ENCODE measurements at places on chromosomes 11 and 22.
A peak's percentile ranks its signal among the peaks of the same experiment; 100 is the strongest.

- no peak for DNase-seq
Measured at GRCh38 chr11:57358991-57359390, 20.8 kb downstream of the P2RX3 start.

- no peak for DNase-seq
Measured at GRCh38 chr11:47247502-47247901, 1.1 kb downstream of the ACP2 start.

DNA sequence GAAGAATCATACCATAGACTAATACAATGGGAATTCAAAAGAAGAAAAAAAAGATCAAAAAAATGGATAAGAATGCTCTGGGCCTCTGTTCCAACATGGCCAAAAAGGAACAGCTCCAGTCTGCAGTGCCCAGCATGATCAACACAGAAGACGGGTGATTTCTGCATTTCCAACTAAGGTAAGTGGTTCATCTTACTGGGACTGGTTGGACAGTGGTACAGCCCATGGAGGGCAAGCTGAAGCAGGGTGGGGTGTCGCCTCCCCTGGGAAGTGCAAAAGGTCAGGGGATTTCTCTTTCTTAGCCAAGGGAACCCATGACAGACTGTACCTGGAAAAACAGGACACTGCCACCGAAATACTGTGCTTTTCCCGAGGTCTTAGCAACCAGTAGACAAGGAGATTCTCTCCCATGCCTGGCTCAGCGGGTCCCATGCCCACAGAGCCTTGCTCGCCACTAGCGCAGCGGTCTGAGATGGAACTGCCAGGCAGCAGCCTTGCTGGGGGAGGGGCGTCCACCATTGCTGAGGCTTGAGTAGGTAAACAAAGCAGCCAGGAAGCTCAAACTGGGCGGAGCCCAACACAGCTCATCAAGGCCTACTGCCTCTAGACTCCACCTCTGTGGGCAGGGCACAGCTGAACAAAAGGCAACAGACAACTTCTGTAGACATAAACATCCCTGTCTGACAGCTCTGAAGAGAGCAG is 428.4 kb downstream of the MN1 start:
- DNase-seq: no peak

DNA sequence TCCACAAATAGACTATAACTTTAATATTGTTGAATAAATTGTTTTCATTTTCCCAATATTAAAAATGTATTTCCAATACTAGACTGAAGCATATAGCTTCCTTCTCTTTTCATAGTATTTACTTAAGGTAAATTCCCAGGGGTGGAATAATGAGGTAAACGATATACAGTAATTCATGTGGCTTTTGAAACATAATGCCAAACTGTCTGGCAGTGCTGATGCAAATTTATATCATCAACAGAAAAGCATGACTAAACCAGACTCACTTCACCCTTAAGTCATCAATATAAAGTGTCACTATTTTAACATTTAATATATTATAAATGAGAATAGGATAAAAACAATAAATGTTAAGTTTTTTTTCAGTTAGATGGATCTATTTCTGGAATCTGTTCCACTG is 13.6 kb downstream of the C2CD3 start:
- DNase-seq: no peak

DNA sequence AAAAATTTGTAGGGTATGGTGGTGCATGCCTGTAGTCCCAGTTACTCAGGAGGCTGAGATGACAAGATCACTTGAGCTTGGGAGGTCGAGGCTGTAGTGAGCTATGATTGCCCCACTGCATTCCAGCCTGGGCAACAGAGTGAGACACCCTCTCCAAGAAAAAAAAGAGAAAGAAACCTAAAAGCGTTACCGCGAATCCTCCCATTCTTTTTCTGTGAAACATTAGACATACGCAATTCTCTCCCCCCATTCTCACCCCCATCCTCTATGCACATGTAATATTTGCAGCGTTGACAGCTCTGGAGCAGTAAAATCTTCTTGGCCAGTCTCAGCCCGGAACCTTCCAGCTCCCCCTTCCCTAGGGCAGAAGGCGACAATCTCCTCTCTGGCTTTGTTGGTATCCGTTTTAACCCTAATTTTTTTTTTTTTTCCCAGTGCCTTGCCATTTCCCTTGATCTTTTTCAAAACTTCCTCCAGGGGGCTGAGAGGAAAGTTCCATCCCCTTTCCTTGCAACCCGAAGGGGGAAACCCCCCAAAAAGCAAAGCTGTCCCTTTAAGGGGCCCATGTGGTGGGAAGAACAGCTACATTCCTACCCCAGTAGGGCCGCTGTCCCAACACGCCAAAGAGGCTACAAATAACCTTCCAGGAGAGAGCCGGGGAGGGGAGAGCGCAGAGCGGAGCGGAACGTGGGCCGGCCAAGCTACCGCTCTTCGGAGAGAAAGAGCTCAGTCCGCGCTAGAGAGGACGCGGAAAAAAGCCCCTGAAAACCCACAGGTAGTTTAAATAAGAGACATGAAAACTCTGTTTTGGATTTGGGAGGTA is 1.9 kb downstream of the LRP4 start:
- no peak for DNase-seq

DNA sequence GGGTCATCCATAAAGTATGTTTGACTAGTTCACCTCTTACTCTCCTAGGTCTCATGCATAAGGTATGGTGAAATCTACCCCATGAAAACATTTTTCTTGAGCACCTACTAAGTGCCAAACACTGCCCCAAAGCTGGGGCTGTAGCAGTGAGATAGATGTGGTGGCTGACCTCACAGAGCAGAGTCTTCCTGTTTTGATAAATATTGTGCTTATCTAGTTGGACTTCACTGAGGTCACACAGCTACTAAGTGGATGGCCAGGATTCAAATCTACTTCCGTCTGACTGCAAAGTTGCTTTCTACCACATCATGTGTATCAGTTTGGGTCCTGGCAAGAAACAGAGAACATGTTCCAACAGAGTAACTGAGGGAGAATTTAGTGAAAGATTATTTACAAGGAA is 6.4 kb upstream of the HTATIP2 start:
- DNase-seq: no peak

DNA sequence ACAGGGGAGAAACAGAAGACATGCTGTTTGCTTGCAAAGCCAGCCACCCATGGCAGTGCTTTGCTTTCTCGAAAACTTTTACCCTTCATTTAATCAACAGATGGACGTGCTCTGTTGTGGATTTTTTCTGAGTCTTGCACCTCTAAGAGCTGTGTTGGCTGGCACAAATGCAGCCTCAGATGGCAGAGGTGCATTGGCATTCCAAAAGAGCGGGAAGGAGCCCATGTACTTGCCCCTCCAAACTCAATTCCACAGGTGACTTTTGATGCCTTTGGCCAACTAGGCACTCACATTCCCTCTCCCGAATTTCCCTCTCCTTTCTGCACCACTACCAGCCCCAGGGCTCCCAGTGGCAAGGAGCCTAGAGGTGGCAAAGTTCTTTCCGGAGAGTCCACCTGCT is 1.2 kb downstream of the KIRREL3 start:
- no peak for DNase-seq

- no peak for DNase-seq
Measured at GRCh38 chr11:70834984-70835560, 417.3 kb downstream of the SHANK2 start.

GRCh38 chr11:112182867-112183266 is 7.6 kb downstream of the BCO2 start:
- DNase-seq: no peak

GRCh38 chr11:88183233-88183632 is 8.0 kb upstream of the RAB38 start:
- no peak for DNase-seq

DNA sequence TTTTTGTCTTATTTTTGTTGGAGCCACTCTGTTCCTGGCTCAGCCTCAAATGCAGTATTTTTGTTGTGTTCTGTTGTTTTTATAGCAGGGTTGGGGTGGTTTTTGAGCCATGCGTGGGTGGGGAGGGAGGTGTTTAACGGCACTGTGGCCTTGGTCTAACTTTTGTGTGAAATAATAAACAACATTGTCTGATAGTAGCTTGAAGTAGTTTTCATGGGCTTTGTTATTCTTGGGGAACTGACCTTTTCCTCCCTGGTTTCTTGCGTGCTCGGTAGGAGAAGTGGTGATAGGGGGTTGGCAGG is 6.0 kb upstream of the MCM5 start:
- DNase-seq: no peak

GRCh38 chr22:25334162-25334490 is 114.7 kb downstream of the CRYBB2 start:
- peak; percentile 53 for DNase-seq

GRCh38 chr11:12390687-12391110 is 13.3 kb downstream of the PARVA start:
- DNase-seq: no peak

GRCh38 chr11:35550374-35551036 is 25.1 kb upstream of the PAMR1 start:
- DNase-seq: no peak

GRCh38 chr11:102592634-102593581 is 32.2 kb downstream of the MMP20 start:
- DNase-seq: no peak

DNA sequence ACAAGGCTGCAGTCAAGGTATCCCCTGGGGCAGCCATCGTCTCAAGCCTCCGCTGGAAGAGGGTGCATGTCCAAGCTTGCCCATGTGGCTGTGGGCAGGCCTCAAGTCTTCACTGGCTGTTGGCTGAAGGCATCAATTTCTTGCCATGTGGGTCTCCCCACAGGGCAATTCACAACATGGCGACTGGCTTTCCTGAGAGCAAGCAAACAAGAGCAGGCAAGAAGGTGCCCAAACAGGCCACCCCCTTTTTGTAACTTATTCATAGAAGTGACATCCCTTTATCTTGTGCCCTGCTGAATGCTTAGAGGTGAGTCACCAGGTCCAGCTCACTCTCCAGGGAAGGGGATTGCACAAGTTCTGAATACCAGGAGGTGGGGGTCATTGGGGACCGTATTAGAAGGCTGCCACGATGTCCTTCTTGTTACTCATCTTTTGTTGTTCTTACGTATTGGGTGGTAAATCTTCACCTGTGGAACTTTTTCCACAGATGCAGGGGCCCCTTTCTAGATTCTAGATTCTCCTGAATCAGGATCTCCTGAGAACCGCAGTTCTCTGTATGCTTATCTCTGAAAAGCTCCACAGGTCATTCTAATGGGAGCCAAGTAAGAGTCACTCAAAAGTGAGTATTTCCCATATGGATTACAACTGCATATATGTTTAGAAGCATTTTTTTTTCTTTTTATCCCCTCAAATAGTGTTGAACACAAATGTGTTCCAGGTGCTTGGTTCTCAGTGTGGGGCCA is 44.2 kb upstream of the MICAL2 start:
- DNase-seq: no peak

DNA sequence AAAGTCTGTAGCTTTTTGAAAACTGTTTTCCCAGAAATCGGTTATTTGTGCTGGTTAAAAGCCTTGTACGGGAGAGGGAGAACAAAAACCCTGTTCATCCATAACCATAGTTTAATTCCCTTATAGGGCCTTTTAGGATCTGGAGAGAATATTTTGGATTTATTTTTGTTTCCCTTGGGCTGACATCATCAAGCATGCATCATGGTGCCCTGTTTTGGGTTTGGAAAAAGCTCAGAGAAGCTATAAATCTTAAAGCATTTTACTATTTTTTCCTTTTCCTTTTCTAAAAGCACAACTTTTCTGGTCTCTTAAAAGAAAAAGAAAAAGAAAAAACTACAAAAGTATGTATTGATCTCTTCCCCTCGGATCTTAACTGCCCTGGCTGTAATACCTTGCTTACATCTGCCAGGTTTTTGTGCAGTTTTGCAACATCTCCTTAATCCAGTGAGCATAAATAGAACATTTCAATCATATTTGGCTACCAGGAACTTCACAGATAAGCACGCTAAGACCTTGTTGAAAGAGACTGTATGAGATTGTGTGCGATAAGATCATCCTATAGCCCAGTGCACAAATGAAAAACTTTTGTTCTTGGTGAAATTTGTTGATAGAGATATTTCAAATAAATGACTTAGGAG is 88.0 kb downstream of the ZBTB16 start:
- no peak for DNase-seq

DNA sequence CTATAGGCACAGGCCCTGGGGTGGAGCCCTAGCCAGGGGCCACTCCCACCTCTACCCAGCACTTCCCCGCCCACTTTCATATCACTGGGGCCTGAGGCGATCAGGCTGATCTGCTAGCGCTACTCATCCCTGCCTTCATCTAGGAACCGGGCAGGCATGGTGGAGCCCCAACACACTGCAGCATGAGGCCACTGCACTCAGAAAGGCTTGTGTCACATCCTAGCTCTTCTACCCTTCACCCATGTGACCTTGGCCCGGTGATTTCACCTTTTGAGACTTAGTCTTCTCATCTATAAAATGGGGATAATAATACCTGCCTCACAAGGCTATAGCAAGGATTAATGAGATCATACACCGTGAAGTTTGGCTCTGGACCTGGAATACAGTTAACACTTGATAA is 18.1 kb upstream of the GDPD5 start:
- DNase-seq: no peak

DNA sequence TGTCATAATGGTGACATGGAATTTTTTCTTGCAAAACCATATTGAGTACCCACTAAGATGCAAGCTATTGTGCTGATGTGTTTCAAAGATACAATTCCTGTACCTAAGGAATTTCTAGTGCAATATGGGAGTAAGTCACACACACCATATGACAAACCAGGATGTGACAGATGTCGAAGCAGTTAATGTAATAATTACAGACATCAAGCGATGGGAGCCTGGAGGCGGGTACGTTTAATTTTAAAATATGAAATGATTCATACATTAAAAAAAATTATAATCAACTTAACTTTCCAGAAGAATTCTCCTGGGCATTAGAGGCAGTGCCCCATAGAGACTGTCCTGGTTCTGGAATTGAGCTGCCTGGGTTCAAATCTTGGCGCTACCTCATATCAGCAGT is 6.0 kb downstream of the SYCE3 start:
- no peak for DNase-seq

GRCh38 chr11:81673001-81673400 is 1060.7 kb downstream of the FAM181B start:
- no peak for DNase-seq

DNA sequence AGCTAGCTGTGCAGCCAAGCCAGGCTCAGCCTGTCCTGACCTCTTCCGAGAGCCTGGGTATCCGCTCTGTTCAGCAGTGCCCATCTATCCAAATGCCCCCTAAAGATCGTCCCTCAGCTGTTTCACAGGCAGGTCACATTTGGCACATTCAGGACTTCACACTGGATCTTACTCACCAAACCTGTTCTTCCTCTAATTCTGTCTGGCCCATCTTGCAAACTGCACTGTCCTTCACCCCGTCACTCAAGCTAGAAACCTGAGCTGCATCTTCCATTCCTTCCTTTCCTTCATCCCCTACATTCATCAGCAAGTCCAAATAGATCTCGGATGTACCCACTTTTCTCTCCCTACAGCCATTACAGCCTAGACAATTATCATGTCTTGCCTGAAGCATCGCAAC is 60.7 kb upstream of the CSNK2A3 start:
- DNase-seq: no peak

- no peak for DNase-seq
Measured at GRCh38 chr11:44889266-44889665, 61.4 kb downstream of the TP53I11 start.

- no peak for DNase-seq
Measured at GRCh38 chr22:49546811-49547585, 280.7 kb downstream of the BRD1 start.

DNA sequence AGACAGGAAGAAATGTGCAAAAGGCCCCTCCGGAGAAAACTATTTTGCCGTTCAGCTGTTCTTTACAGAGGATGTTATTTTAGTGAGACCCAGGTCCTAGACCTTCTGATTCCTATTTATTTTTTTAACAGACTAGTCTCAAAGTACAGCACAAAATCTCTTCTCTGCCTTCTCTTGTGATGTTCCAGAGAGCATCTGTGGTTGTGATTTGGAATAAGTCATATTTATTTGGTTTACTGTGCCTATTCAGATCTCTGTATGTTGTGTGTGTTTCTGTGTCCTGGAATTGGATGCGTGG is 20.1 kb downstream of the LHFPL7 start:
- no peak for DNase-seq

GRCh38 chr11:60261014-60261413 is 18.1 kb upstream of the MS4A4E start:
- DNase-seq: no peak

Measured in stimulated activated CD4-positive, alpha-beta T cell treated with anti-CD3 and anti-CD28 coated beads, Interleukin-15, amount 100 ng/mL, for 48 hours (primary cell).